ACHN (cell line): ENCODE measurements at places on chromosomes 5 and 9.

GRCh38 chr5:44538797-44539601 lies 149.8 kb upstream of the FGF10 start:
- DNase-seq = no peak

GRCh38 chr9:117587263-117587662 lies 116.9 kb upstream of the TLR4 start:
- no peak for DNase-seq

- DNase-seq = no peak
Measured at GRCh38 chr5:157845914-157846598, 12.9 kb downstream of the CLINT1 start.

DNA sequence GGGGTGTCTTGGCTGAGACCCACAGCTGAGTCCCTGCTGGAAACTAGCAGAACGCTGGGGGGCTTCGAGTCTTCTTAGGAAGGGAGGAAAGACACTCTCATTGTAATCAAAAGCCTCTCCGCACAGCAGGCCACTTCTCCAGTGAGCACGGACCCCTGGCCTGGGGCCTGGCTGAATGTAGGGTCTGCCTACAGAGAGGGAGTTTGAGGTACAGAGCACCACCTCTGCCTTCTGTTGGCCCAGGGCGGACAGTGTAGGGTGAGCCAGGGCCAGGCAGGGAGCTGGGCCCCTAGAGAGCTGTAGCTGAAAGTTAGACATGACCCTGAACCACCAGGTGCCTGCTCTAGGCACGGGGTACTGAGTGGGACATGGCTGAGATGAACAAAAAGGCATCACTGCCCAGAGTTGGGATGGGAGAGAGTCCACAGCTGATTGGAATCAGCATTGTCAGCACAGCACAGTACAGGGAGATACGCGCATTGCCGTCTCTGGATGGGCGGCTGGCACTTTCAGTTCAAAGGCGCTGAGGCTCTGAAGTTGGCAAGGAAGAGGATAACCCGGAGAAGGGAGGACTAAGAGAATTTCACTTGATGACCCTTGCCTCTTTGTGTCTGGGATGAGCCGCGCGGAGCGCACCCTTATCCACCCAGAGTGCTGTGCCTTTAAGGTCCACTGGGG lies 363 bp upstream of the SLC25A48 start:
- no peak for DNase-seq

DNA sequence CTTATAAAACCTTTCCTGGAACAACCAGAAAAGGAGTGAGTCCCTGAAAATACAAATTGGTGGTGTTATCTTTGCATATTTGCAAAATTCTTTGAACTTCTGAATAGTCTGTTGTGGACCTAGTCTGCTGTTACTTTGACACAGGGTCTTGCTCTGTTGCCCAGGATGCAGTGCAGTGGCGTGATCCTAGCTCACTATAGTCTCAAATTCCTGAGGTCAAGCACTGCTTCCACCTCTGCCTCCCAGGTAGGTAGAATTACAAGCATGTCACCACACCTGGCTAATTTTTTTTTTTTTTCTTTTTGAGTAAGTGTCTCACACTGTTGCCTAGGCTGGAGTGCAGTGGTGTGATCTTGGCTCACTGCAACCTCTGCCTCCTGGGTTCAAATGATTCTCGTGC lies 43.7 kb upstream of the SPRY4 start:
- DNase-seq = no peak

- DNase-seq = no peak
Measured at GRCh38 chr5:22577006-22577405, 276.1 kb downstream of the CDH12 start.

- DNase-seq = no peak
Measured at GRCh38 chr9:34892886-34893285, 65.2 kb upstream of the PHF24 start.

DNA sequence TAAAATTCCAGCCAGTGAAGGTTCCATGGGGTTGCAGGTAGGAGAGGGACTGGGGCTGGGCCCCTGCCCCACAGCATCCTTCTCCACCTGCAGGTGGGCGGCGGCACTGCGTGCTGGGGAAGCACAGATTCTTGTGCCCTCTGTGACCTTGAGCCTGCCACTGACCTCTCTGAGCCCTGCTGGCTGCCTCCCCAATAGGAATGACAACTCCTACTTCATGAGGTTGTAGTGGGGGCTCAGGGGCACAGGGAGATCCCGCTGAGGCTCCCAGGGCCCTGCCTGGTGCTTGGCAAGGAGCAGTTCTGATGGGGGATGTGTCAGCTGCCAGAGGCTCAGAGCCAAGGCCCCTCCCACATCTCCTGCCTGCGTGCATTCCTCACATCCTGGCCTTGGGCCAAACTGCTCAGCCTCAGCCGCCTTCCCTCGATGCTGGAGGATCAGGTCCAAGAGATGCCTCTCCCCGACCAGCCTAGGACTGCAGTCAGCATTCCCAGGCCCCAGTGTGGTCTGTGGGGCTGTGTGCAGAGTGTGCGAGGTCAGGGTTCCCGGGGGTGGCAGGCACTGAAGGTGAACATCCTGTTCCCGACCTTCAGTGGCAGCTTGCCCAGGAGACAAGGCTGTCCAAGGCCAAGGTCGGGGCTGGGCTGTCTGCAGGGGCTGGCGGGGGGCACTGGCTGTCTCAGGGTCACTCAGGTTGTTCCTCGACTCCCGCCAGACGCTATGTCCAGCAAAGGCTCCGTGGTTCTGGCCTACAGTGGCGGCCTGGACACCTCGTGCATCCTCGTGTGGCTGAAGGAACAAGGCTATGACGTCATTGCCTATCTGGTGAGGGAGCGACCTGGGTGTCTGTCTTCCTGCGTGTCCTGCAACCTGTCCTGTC lies 7.0 kb downstream of the ASS1 start:
- peak; percentile 91 for DNase-seq

GRCh38 chr5:169788168-169788567 lies 151.1 kb downstream of the DOCK2 start:
- peak; percentile 94 for DNase-seq

DNA sequence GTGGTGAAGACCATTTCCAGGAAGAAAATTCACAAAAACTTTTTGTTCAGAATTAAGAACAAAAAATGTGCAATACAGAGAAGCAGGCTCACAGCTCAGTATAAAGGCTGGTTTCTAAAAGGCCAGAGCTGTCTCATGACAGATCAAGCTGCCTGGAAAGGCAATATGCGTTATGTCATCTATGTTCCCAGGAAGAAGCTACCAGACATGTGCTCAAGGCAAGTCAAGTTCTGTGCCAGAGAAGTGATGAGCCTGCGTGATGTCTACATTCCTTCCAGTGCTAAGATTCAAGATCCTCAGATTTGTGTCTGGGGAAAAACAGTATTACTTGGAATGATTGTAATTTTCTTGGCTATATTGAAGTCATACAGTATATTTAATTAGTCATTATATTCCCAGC lies 104.3 kb downstream of the PDE4D start:
- no peak for DNase-seq

GRCh38 chr5:172412724-172413286 lies 41.5 kb downstream of the SH3PXD2B start:
- no peak for DNase-seq

DNA sequence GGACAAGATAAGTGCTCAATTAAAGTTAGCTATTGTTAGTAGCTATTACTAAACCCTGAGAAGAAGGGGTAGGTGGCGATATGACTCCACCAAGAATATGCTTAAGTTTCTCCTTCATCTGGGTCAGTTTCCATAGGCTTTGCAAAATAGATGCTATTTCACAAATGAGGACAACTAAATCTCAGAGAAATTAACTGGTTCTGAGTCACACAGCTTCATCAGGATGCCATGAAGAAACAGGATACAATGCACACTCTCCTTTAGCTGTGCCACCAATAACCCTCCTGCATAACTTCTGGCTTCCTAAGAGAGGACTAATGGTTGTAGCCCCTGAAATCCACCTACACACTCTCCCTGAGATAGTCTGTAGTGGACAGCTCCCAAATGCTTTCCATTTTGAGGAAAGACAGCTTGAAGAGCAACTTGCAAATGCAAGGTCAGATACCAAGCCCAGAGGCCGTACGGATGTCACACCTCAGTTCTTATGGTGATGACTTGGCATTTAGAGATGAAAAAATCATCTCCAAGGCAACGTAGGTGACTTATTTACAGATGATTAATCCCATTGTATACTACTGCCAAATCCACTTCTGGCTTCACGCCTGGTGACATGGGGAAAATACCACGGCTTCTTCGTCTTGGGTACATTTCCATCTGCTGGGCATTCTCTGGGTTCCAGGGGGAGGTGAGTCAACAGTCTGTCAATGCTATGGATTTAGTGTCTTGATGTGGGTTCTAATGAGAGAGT lies 251.4 kb upstream of the IL12B start:
- peak; percentile 97 for DNase-seq

GRCh38 chr5:55438998-55439397 lies 95.8 kb downstream of the PLPP1 start:
- DNase-seq = peak; percentile 30

DNA sequence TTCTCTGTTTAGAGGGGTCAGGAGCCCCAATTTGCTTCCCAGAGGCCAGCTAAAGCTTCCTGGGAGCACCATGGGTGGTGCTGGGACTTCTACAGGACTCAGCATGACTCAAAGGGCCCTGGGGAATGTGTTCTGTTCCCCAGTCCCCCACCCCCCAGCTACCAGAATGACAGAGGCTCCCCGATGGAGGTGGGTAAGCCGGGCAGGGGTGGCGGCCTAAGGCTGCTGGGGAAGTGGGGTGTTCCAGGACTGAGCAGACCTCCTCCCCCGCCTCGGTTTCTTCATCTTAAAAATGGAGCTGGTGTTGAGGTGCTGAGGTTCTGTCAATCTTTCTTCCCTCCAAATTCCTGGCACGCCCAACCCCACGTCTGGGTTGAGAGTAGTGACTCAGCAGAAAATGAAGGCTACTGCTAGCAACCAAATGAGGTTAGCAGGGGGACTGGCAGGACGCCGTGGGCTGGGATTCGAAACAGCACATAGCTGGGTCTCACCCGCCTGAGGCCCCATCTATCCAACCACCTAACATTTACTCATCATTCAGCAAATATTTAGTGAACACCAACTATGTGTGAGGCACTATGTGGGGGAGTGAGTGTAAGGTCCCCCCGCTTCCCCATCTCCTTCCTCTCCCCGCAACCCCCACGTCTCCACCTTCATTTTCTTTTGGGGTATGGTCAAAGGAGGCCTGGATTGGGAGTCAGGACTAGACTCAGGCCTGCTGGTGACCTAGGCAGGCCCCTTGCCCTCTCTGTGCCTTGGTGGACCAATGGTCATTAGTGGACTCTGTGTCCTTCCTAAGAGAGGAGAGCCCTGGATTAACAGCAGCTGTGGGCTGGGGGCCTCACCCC lies 50.2 kb downstream of the C9orf50 start:
- peak; percentile 28 for DNase-seq

DNA sequence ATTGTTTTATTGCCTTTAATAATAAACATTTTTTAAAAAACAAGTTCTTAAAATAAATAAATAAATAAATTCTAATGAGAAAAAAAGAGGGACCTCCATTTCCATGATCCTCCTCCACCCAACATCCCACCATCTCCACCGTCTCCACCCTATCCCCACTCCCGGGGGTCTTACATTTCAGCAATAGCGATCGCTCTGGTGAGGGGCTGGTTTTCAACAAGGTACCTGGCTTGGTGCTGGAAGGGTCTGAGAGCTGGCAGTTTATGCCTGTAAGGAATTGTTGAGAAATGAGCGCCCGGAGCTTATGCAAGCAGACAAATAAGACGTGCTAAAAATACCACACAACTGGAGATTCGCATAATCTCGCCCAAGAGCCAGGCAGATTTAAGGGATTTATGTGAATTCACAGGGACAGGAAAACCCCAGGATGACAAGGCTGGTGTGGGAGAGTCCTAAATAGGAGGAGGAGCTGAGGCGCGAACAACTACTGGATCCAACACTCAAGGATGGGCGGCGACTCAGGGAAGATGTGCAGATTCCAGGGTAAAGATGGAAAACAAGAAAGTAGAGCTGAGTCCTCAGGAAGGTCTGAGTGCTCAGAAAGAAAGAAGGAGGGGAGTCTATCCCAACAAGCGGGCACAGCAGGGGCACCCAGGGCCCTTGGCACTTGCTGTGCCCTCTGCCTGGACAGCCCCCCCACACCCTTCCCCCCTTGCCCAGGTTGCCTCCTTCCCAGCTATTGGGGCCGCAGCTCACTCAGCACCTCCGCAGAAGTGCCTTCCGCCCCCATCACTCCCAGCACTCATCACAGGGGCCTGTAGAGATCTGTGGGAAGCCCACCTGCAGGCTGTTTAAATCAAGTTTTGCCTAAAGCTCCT lies 27.0 kb downstream of the TRIM14 start:
- no peak for DNase-seq

DNA sequence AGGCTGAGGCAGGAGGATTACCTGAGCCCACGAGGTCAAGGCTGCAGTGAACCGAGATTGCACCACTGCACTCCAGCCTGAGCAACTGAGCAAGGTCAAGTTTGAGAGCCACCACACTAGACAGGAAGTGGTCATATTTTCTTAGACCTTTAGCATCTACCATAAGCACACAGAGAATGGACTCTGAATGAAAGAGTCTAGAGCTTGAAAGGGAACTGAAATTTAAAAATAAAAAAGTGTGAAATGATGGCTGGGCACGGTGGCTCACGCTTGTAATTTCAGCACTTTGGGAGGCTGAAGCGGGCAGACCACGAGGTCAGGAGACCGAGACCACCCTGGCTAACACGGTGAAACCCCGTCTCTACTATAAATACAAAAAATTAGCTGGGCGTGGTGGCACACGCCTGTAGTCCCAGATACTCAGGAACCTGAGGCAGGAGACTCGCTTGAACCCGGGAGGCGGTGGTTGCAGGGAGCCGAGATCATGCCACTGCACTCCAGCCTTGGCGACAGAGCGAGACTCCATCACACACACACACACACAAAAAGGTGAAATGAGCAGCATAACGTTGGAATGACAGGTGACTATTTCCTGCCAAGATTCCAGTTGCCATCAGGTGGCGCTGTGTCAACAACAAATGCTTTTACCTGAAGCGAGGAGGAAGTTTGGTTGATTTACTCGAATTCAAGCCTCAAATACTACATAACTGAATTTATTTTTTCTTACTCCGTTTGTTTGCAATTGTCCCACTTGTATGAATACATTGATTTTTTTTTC lies 21.3 kb upstream of the AK3 start:
- peak; percentile 57 for DNase-seq

GRCh38 chr5:141514330-141515133 lies 25.7 kb downstream of the PCDHGC5 start:
- DNase-seq = peak; percentile 3

GRCh38 chr9:16654596-16655126 lies 215.8 kb downstream of the BNC2 start:
- DNase-seq = no peak

DNA sequence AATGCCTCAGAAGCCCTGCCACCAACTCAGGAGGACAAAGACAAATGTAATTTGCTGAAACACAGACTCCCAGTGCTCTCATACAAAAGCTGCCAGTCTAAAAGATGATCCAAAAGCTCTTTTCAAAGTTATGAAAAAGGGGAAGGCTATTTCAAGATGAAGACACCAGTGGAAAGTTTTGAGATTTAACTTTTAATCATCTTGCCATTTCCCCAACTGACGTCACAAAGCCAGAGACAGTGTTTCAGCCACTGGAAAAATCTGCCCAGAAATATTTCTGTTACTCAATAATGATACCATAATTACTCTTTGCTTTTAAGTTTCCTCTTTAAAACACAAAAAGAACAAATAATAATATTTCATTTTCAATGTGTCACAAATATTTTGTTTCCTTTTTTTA lies 20.9 kb downstream of the ENG start:
- DNase-seq = no peak
